ENCODE measurements at places on chromosomes 11 and 22. TPM values are rescaled to one million over a fixed set of nuclear protein-coding genes. Genes with fewer than 3 reads are reported as not detected.

The KDM4D gene
- total RNA-seq: 0.50 TPM

The RAB3IL1 gene
- total RNA-seq: 13.4 TPM

DNA sequence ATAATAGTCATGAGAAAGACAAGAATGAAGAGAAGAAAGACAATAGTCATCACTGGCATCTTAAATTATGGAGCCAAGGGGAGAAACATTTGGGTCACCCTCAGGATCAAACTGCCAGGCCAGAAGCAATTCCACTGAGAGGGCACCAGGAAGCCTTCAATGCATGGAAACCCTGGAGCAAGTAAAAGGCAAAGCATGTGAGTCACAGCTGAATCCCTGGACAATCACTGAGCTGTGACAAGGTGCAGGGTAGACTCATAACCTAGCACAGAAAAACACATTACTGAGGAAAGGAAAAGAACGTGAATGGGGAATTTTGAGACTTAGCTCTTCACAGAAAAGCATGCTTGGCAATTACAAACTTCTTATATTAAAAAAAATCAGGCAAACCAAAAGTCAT, 1.6 kb downstream of the KCNJ1 start:
- peak; percentile 13 for DNase-seq
- no peaks in the 10 kb centered on the region for H3K27me3 ChIP-seq
- H3K27ac ChIP-seq: no peak overlapping the region
- H3K36me3 ChIP-seq: no peaks in the 10 kb centered on the region
- no peak overlapping the region for H3K4me3 ChIP-seq
- peaks cover 2% of the 10 kb centered on the region for H3K4me1 ChIP-seq

GRCh38 chr22:44616882-44617655, 84.9 kb upstream of the PRR5 start:
- no peak for DNase-seq
- no peaks in the 10 kb centered on the region for H3K4me1 ChIP-seq

DNA sequence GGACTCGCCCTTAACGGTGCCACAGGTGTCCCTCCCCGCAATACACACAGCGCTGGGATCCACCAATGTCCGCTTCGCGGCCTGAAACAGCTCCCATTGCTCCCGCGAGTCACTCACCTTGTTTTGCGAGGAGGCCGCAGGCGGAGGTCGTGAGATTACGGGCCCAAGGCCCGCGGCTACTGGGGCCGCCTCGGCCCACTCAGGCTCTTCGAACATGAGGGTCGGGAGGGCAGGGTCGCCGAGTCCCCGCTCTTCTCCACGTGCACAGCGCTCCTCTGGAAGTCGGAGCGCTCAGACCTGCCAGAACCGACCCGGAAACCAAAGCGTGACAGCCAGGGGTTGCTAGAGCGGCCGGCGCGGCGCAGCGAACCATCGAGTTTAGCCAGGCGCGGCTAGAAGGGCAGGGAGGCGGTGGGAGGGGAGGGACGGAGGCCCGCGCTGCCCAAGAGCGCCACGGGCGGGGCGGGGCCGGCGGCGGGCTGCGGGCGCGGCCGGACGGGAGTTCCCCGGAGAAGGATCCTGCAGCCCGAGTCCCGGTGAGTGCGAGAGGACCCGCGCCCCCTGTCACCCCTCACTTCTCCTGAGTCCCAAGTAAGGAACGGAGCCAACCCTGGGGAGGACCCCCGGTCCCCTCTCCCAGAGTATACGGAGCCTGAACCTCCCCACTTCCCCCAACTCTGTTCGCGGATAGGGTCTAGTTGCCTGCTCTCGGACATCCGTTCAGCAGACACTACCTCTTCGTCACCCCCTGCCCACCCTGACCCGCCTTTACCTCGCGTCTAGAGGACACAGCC, at the start of the genes ILK and RRP8:
Gene ILK, plus strand, starts transcription at position 488 of the 794 bp plus-strand sequence. CDS start 498 bp downstream, outside the sequence.
Gene RRP8, minus strand, starts transcription at position 330 of the 794 bp plus-strand sequence. Its CDS starts 114 bp downstream, at position 216.
- H3K27ac ChIP-seq: peak within 1 kb of the TSS; percentile 92
- H3K4me3 ChIP-seq: peak within 1 kb of the TSS; percentile 84
- DNase-seq: peak; percentile 87

DNA sequence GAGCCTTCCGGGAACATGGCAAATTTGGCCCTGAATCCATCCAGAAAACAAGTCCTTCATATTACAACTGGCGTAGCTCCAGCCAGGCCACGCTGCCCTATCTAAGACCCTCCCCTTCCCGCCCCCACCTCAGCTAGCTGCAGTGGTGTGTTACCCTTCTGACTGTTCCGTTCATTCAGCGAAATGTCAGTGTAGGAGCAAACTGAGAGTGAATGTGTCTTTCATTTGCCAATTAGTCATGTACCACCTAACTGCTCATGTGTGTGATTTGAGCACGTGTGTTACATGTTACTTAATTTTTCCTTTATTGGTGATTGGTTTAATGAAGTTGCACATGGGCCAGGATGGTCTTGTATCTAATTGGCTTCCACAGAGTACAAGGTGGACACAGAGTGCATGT, 34.8 kb upstream of the POU2AF1 start:
- H3K36me3 ChIP-seq: no peaks in the 10 kb centered on the region
- no peak overlapping the region for H3K4me3 ChIP-seq
- no peak for DNase-seq

- H3K27me3 ChIP-seq: no peaks in the 10 kb centered on the region
- peaks cover 18% of the 10 kb centered on the region for H3K4me1 ChIP-seq
- peaks cover 16% of the 10 kb centered on the region for H3K36me3 ChIP-seq
- DNase-seq: peak; percentile 81
- H3K4me3 ChIP-seq: no peak overlapping the region
Observed at GRCh38 chr11:119416606-119417580, 6.1 kb downstream of the THY1 start.

- no peak overlapping the region for H3K27ac ChIP-seq
- DNase-seq: peak; percentile 18
- H3K4me1 ChIP-seq: no peaks in the 10 kb centered on the region
- no peak overlapping the region for H3K4me3 ChIP-seq
- no peaks in the 10 kb centered on the region for H3K36me3 ChIP-seq
- peaks cover 15% of the 10 kb centered on the region for H3K27me3 ChIP-seq
Observed at GRCh38 chr11:19220903-19221724, 19.3 kb upstream of the CSRP3 start.

GRCh38 chr11:30914143-30914762, 328.1 kb upstream of the MPPED2 start:
- peak; percentile 50 for DNase-seq
- H3K4me1 ChIP-seq: no peaks in the 10 kb centered on the region
- no peak overlapping the region for H3K27ac ChIP-seq
- H3K36me3 ChIP-seq: no peaks in the 10 kb centered on the region

DNA sequence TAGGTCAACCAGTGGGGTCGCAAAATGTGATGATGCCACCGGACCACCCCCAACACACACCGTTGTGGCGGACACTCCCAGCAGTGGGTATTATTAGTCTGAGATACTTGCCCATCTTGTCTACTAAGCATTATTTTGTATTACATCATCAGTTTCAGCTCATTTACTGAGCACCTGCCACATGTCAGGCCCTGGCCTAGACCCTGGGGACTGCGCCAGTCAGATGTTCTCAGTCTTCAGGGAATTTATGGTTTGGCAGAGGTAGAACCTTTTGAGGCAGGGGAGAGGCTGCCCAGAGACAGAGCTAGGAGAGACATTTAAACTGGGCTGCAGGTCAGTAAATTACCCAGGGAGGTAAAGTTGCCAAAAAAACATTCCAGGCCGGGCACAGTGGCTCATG, 43.1 kb upstream of the GCAT start:
- H3K4me3 ChIP-seq: no peak overlapping the region
- no peak overlapping the region for H3K27ac ChIP-seq
- peaks cover 36% of the 10 kb centered on the region for H3K36me3 ChIP-seq
- H3K4me1 ChIP-seq: no peaks in the 10 kb centered on the region

- no peaks in the 10 kb centered on the region for H3K27me3 ChIP-seq
- DNase-seq: no peak
- no peaks in the 10 kb centered on the region for H3K36me3 ChIP-seq
- H3K4me1 ChIP-seq: no peaks in the 10 kb centered on the region
Observed at GRCh38 chr11:113313601-113314000, 782 bp upstream of the TTC12 start.

DNA sequence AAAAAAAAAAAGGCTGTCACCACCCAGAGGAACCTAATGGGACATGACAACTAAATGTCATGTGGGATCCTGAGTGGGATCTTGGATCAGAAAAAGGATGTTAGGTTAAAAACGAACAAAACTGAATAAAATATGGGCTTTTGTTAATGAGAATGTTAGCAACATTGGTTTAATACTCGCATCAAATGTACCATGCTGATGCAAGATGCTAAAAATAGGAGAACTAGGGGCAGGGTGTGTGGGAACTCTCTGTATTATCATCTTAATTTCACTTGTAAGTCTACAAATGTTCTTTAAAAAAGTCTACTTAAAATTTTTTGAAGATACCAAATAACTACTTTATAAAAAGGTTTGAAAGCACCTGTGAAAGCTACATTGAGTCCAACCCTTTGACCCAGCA, 88.8 kb upstream of the PRR5 start:
- no peaks in the 10 kb centered on the region for H3K4me1 ChIP-seq
- no peak overlapping the region for H3K4me3 ChIP-seq
- DNase-seq: no peak
